ENCODE measurements at places on chromosomes 12 and 14.

GRCh38 chr14:44768935-44769334 lies 192.8 kb downstream of the KLHL28 start:
- no peak for DNase-seq

DNA sequence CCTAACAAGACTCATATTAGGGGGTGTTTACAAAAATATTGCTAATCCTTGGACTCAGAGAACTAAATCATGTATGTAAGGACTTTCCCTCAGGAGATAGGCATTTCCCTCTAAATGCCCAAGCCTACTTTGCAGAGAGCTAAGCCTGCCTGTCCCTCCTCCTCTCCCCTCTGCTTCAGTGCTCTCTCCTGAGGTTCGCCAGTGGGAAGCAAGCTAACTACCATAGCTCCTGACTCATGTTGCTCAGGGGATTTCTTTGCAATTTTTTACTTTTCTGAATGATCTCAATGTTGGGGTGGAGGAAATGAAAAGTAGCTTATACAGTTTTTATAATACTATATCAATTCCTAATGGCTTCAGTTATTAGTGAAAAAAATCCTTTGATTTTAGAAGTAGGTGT lies 29.6 kb downstream of the IFT43 start:
- no peak for DNase-seq

GRCh38 chr14:91324606-91325575 lies 80.4 kb upstream of the GPR68 start:
- DNase-seq, result no peak

GRCh38 chr14:74308695-74309094 lies 6.0 kb upstream of the ABCD4 start:
- DNase-seq, result no peak

- DNase-seq, result no peak
These were observed 81.3 kb downstream of the SSPN start for GRCh38 chr12:26276709-26277108.

- DNase-seq, result no peak
These were observed 54.1 kb downstream of the DUSP16 start for GRCh38 chr12:12508612-12509011.

- no peak for DNase-seq
These were observed 96.6 kb downstream of the WNK1 start for GRCh38 chr12:848882-849527.

DNA sequence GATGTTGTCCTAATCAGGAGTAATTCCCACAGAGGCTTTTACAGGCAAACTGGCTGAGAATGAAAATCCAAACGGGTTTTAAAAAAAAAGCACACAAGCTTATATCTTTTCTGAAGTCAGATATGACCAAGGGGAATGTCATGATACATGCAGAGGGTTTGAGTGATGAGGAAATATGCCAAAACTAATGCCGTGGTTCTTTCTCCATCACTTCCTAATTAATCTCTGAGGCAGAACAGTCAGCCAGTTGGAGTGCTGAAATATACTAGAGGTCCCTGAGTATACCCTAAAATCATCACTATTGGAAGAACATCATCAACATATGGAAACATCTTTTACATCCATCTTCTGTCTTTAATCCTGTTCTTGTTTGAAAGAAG lies 160.8 kb upstream of the FAR2 start:
- DNase-seq, result no peak

- peak; percentile 32 for DNase-seq
These were observed 10.2 kb downstream of the SGPP1 start for GRCh38 chr14:63717702-63718101.

- DNase-seq, result peak; percentile 56
These were observed 279.3 kb downstream of the DUSP6 start for GRCh38 chr12:89073027-89073398.

DNA sequence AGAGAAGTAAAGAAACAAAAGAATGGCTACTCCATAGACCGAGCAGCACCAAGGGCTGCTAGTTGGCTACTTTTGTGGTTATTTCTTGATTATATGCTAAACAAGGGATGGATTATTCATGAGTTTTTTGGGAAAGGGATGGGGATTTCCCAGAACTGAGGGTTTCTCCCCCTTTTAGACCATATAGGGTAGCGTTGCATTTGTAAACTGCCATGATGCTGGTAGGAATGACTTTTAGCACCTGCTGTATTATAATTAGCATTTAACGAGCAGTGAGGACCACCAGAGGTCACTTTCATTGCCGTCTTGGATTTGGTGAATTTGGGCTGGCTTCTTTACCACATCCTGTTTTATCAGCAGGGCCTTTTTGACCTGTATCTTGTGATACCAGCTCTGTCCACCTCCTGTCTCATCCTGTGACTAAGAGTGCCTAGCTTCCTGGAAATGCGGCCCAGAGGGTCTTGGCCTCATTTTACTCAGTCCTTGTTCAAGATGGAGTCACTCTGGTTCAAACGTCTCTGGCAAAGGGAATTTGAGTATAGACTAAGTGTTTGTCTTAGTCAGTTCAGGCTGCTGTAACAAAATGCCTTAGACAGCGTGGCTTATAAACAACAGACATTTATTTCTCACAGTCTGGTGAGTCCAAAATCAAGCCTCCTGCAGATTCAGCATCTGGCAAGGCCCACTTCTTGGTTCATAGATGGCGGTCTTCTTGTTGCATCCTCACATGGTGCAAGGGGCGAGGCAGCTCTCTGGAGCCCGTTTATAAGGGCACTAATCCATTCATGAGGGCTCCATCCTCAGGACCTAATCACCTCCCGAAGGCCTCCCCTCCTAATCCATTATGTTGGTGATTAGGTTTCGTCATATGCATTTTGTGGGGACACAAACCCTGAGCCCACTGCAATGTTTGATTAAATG lies 348.3 kb upstream of the SFSWAP start:
- DNase-seq, result no peak

DNA sequence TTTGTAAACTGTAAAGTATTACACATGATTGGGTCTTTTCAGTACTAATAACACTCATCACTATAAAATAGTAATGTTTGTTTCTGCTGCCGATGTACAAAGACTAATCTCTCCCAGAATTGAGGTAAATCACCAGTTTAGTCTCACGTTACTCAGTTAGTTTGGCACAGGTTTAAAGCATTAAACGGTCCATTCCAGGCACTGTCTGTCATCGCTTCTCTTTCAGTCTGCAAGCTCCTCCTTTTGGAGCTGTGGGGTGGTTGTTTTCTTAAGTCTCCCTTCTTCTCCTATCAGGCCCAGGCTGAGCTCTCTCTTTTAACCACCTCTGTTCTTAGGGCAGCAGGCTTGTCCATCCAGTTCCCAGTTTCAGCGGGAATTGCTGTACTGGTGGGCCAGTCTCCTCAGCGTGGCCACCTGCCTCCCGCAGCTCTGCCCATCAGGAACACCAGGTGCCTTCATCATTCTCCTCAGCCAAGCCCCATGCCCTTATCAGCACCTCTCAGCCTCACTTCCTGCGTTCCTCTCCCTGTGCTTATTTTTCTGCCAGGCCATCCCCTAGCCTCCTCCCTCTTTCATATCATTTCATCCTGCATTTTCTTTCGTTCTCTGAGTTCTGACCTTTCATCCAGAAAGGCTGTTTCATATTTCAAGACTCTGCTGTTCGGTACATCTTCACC lies 149.0 kb downstream of the TGFB3 start:
- peak; percentile 42 for DNase-seq

GRCh38 chr12:21434699-21435098 lies 2.8 kb upstream of the PYROXD1 start:
- no peak for DNase-seq

DNA sequence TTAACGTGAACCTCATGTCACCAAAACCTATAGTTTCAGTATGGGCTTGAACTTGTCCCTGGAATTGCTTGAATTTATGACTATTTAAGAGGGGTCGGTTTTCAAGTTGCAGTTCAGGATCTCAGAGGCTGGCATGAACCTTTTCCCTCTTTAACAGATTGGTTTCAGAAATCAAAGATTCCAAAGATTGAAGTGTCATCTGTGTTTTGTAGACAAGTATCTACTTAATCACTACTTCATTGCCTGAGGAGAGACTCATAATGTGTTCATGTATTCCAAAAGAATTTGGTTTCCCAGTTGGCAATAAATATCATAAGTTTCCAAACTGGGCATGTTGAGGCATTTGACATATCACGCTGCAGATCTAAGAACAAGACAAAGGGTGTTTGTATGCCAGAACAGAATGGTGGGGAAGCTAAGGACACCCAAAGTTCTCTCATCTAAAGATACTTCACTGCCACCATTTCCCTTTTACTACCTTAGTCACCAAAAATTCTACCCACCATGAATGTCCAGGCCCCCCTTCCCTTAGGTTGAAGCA lies 199.5 kb downstream of the NUAK1 start:
- DNase-seq, result no peak

- DNase-seq, result no peak
These were observed 61.7 kb upstream of the AMIGO2 start for GRCh38 chr12:47141459-47141858.

DNA sequence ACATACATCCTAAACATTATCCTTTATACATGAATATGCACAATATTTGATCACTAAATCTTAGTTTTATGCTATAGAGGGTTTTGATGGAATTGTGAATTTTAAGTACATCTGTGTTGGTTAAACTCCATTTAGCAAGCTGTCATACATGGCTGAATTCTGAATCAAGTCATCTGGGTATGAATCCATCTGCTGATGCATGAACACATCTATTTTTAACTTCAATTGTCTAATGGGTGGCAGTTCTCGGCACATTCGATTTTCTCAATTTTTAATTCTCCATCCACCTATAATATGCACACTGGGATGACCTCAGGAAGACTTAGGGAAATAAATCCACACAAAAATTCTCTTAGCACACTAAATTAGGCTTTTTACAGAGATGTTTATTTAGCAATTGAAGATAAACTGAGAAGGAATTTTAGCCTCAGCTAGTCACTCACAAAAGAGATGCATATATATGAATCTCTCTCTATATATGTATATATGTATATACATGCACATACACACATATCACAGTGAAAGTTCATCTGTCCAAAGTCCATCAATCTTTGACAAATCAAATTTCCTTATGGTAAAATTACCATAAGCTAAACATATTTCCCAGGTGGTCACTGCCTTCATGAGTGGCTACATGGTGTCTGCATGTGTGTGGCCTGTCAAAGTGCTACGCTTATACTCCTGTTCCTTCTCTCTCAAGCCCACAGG lies 44.5 kb upstream of the VPS33A start:
- no peak for DNase-seq

GRCh38 chr12:111975161-111975931 lies 37.6 kb downstream of the TMEM116 start:
- DNase-seq, result no peak

DNA sequence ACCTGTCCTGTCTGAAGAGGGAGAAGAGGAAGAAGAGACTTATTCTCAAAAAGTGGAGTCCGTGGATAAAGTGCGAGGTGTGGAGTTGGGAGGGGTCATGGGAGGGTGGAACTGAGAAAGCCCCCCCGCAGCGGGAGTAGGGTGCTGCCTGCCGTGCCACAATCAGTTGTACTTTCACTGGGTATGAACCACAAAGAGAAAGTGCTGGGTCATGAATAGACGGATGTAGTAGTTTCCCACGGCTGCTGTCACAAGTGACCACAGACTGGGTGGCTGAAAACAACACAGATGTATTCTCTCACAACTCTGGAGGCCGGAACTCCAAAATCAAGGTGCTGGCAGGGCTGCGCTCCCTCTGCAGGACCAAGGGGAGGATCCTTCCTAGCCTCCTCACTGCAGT lies 5.5 kb downstream of the DNAH10 start:
- DNase-seq, result no peak

GRCh38 chr12:53726946-53727309 lies 324 bp downstream of the CALCOCO1 start:
- no peak for DNase-seq
